ENCODE measurements at places on chromosomes 11 and 22. TPM values are rescaled to one million over a fixed set of nuclear protein-coding genes. Genes with fewer than 3 reads are reported as not detected.

The NPAS4 gene
- 12.7 TPM for total RNA-seq

GRCh38 chr11:107722662-107723061 lies 10.8 kb upstream of the SLN start:
- ATAC-seq = no peak

- ATAC-seq = no peak
Measured at GRCh38 chr11:27300974-27301373, 62.0 kb downstream of the CCDC34 start.

DNA sequence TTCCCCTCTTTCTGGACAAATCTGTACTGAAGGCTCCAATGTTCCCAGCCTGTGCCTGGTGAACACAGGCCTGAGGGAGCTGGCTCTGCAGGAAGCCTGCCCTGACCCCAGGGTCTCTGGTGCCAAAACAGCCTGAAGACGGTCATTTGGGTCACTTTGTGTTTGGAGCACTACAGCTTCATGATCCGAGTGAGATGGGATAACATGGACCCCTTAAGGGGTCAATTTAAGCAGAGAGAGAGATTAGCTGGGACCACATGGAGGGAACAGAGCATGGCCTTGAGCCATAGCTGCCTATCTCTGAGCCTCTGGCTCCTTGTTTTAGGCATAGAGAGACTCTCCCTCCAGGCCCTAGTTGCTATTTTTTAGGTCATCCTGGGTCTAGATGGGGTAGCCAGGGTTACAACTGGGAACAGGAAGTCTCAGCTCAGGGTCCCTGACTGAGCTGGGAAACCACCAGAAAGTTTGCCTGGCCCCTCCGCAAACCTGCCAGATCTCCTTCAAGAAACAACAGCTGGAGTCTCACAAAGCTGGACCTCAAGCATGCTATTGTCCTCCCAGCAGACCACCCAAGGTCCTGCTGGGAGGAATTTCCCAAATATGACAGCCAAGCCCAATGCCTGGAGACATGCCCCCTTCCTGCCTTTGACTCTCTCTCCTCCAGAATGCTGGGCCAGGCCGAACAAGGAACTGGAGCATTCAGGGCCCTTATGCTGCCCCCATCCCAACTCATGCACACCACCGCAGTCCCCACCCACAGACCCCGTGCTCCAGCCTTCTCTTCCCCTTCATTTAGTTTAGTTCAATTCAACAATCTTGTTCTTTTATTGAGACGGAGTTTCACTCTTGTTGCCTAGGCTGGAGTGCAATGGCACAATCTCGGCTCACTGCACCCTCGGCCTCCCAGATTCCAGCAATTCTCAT lies 4.0 kb downstream of the SLCO2B1 start:
- ATAC-seq = no peak

GRCh38 chr11:120178561-120179056 lies 32.2 kb upstream of the OAF start:
- no peak for ATAC-seq
